ENCODE measurements at places on chromosomes 7 and 10. TPM values are rescaled to one million over a fixed set of nuclear protein-coding genes. Genes with fewer than 3 reads are reported as not detected.

DNA sequence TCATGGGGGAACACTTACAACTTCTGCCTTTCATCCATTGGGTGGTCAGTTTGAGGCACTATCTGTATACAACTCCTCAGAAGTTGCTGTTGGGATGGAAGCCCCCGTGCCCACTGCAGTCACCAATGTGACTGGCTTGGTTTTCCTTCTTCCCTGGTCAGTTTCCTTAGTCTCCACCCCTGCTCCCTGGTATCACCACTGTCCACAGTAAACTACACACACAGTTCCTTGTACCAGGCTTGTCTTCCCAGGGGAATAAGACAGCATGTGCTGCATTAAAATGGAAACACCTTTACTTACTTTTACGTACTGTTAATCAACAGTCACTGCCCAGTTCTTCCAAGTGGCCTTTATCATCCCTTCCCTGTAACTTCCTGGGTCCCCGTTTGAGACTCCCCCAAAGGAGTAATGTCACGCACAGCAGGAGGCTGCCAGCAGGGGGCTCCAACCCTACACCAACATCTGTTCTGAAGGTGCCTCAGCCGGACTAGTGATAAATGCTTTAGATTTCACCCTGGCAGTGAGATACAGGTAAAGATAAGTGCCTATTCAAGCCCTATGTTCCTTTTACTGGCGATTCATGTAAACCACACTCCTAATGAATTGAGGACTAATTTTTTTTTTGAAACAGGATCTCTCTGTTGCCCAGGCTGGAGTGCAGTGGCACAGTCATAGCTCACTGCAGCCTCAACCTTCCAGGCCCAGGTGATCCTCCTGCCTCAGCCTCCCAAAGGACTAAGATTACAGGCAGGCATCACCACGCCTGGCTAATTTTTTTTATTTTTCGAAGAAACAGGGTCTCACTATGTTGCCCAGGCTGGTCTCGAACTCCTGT, 45.3 kb upstream of the PIK3AP1 start:
- peak; percentile 41 for DNase-seq

- no peak for DNase-seq
Measured at GRCh38 chr7:80047856-80048459, 86.7 kb upstream of the GNAI1 start.

DNA sequence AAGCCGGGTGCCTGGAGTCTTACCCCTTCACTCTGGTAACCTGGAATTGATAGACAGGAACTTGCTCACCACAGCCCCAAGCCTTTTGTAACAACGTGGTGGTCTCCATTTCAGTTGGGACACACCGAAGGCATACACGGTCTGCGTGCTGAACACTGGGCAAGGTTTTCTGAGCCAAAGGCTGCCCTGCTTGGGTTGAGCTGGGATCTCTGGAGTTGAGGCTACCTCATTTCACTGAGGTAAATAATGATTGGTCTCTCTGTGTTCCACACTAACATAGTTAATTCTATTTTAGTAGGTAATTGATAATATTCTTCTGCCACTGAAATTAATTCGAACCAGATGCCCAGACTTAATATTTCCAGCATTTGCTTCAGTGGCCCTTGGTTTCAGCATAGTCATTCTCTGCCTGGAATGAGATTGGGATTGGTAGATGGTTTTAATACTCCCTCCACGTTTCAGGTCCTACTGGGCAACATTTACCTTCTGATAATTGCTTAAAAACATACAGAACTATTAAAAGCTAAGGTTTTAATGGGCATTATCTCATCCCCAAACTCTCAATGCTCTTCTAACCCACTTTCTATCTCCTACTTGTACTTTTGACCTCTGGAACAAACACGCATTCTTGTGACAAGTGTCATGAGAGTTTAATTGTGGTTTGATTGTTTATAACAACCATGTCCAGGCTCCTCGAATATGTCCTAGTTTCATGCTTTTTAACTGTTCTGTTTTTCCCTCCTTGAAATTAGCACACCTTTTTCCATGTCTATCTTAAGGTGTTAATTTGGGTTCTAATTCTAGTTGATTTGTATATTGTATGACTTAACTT, 202.3 kb upstream of the KLF6 start:
- DNase-seq, result no peak

DNA sequence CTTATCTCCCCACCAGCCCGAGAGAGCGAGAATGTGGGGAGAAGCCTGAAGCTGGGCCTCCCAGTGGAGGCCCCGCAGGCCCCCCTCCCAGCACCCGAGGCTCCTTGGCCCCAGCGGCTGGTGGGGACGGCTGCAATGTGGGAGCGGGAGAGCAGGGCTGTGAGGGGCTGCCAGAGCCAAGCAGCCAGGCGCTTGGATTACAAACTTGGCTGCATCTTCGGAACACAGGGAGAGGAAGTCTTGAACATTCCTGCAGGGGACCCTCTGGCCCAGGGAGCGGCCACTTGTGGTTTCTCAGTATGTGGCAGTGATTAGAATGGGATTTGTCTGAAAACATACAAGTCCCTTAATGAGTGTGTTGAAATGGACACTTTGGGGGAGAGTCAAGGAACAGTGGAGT, 23.2 kb downstream of the ELN start:
- no peak for DNase-seq

DNA sequence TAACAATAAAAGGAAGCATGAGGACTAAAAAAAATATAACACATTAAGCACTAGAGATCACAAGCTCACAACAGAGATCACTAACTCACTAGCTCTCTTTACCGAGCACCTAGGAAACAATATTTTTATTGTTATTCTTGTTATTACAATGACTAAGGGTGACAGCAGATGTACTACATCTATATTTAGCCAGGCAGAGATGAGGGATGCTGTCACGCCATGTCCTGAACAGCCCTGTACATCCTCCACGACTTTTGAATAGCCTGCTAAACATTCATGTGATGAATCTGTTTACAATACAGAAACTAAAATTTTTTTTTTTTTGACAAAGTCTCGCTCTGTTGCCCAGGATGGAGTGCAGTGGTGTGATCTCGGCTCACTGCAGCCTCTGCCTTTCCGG, 22.7 kb downstream of the FAM133B start:
- DNase-seq, result no peak

DNA sequence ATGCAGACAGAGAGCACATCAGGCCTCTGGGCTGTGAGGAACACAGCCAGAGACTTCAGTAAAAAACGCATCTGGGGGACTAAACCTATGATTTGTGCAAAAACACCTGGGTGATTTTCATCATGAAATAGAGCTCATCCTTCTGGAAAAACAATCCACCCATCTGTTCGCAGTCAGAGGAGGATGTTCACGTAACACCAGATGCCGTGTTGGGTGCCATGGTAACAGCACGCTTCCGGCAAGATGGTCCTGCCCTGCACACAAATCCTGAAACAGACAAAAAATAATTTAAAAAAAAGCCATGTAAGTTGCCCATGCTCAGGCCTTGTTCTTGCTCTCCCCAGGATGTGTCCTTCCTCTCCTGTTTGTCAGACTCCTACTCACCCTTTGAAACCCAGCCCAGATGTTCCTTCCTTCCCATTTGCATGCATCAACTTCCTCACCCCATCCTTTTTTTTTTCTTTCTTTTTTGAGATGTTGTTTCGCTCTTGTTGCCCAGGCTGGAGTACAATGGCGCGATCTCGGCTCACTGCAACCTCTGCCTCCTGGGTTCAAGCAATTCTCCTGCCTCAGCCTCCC, 28.3 kb upstream of the GNA12 start:
- DNase-seq, result no peak

GRCh38 chr10:69826094-69826493, 24.4 kb downstream of the COL13A1 start:
- DNase-seq, result no peak

DNA sequence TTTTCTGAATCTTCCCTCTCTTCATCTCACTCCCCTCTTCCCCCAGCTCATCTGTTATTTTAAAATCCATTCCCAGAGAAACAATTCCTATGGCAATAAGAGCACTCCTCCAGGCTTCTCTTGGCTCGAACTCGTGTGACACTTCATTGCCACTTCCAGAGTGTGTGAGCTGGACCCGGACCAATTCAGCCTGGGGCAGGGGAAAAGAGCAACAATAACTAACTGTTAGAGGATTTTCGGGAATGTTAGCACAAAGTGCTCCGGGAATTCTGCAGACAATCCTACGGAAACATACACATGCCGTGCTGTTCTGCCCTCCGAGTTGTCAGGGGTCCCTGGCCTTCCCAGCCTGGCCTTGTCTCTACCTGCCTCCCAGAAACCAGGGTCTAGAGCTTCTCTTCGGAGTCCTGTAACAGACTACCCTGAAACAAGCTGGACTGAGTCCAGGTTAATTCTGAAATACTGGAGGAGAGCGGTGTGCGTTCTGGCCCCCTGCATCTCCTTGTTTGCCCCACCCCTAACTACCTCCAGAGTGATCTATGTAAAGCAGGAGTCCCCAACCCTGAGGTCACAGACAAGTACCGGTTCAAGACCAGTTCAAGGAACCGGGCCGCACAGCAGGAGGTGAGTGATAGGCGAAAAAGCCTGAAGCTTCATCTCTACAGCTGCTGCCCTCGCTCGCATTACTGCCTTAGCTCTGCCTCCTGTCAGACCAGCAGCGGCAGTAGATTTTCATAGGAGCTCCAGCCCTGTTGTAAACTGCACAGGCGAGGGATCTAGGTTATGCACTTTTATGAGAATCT, 11.3 kb downstream of the COL26A1 start:
- DNase-seq, result no peak

DNA sequence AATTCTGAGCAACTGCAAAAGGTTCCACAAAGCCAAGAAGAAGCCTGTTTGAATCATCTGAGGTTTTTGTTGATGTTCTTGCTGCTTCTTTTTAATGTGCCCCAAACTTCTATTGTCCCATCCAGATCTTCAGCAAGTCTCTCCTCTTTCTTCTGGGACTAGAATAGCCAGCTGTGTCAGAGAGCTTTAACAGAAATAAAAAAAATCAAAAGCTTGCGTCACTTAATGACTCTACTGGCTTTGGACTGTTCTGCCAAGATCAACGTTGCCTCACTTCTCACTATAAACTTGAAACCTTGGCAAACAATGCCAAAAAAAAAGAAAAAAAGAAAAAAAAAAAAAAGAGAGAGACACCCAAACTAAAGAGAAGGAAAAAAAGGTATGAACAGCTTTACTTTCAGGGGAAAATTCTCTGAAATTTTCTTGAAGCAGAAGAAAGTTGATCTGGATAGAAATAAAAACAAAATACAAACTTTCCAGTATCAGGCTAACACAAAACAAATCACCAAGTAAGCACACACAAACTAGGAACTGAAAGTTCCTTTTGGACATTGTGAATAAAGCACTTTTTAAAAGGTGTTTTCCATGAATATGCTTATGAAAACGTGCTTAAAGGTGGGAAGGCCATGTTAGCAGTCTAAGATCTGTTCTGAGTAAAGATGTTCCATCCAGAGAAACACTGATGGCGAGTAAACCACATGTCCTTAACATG, 14.8 kb downstream of the USP54 start:
- peak; percentile 52 for DNase-seq

GRCh38 chr10:25142116-25142864, 32.5 kb upstream of the GPR158 start:
- DNase-seq, result no peak

GRCh38 chr7:155487509-155488482, 29.9 kb downstream of the EN2 start:
- no peak for DNase-seq

DNA sequence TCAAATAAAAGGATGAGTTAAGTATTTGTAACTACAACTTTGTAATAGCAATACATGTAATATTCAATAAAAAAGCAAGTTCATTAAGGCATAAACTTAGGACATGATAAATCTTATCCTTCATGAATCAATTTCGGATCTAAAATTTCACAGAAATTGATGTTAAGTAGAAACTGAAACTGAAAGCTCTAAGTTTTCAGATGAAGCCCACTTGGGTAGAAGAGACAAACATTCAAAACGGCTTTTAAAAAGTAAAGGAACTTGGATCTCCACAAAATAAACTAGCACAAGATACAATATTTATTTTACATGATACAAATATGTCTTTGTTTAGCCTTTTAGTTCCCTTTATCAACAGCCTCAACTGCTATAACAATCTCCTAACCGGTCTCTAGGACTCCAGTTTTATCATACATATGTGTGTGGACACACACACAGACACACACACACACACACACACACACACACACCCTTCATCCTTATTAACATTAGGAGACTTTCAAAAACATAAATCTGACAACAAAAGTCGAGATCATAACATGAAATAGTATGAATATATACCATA, 83.7 kb downstream of the USP6NL start:
- DNase-seq, result no peak

GRCh38 chr7:47945261-47946015, 2.8 kb downstream of the PKD1L1 start:
- DNase-seq, result peak; percentile 45

GRCh38 chr7:129615018-129615417, 3.5 kb downstream of the NRF1 start:
- DNase-seq, result no peak

OR6B1 gene
- total RNA-seq, result not detected

ZYX gene
- total RNA-seq, result 27.1 TPM

ACSL5 gene
- total RNA-seq, result 2.2 TPM

ADD3 gene
- total RNA-seq, result 16.1 TPM

NEURL1 gene
- 67.6 TPM for total RNA-seq

ABCB1 gene
- total RNA-seq, result 0.56 TPM

NEUROD6 gene
- not detected for total RNA-seq
